ENCODE measurements at places on chromosomes 2 and 18.

DNA sequence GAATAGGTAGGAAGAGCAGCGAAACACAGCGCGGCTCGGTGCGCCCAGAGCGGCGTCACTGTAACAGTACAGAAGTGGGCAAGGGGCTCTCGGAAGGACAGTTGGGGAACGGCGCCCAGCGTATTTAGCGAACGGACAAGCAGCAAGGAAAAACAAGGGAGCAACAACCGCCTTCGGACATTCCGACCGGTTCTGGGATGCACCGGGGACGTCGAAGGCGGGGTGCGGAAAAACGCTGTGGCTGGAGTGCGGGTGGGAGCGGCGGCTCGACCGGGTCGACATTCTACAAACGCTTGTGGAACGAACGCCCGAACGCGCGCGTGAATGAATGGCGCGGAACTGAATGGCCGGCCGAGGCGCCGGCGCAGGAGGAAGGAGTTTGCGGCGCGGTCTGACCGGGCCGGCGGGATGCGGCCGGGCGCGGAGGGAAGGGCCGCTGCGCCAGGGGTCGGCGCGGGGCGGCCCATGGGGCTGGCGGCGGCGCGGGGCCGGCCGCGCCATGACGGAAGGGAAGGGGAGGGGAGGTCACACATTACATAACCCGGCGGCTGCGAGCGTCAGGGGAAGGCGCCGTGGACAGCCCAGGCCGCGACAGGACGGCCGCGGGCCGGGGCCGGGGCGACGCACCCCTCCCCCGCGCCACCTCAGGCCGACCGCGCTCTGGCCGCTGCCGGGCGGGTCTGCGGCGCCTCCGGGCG is 605 bp downstream of the REV1 start:
- peak; percentile 56 for DNase-seq

GRCh38 chr2:27007416-27008374 is 25.1 kb upstream of the TMEM214 start:
- no peak for DNase-seq

GRCh38 chr18:2905854-2906703 is 59.3 kb downstream of the EMILIN2 start:
- peak; percentile 53 for DNase-seq

DNA sequence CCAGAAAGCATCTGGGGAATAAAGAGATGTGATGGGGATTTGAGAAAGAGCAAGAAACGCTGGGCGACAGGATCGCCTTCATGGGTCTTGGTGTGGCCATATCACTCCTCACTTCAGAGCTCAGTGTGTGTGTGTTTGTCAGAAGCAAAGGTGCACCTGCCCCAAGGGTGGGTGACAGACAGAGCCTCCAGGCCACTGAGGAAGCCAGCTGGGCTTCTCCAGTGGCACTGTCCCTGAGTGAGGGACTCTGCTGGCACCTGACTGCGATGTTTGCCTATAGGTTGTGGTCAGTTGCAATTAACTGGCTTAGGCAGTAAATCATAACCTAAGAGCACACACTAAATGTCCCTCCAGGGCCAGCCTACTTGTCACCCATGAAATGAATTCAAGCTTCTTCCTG is 23.5 kb upstream of the GNAL start:
- no peak for DNase-seq

- DNase-seq: no peak
Observed at GRCh38 chr18:48172226-48173006, 236.8 kb downstream of the ZBTB7C start.

DNA sequence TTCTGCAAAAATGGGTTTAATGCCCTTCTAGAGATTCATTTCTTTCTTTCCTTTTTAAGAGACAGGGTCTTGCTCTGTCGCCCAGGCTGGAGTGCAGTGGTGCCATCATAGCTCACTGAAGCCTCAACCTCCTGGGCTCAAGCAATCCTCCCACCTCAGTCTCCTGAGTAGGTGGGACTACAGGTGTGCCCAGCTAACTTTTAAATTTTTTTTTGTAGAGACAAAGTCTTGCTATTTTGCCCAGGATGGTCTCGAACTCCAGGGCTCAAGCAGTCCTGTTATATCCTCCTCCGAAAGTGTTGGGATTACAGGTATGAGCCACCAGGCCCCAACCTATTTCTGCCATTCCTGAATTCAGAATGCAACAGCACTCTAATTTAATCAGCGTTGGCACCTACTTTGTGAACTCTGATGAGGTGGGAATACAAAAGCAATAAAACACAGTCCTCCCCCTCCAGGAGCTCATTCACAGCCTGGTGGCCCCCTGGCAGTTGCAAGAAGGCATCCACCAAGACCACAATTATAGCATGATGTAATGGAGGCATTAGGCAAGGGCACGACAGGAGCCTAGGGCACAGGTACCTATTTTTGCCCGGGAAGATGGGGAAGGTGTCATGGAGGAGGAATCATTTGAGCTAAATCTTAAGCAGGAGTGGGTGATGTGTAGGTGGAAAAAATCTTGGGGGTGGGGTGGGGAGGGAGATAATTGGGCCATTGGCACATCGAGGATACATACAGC is 5.1 kb downstream of the RHOB start:
- DNase-seq: no peak

DNA sequence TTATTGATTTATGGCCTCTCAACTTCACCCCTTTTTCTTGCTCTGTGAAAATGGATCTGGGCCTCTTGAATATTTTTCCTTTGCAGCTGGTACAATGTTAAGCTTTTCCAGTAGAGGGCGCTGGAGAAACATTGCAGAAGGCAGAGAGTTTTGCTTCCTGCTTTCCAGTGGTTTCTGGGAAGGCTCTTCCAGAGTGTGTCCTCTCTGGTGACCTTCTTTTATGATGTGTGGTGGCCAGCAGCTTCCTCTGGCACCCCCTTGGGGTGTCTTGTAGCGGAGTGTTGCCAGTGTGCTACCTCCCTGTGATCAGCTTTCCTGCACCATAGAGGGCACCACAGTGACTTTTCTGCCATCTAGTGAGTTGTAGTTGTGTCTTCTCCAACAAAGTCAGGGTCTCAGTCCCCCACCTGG is 25.4 kb upstream of the MGAT5 start:
- no peak for DNase-seq

DNA sequence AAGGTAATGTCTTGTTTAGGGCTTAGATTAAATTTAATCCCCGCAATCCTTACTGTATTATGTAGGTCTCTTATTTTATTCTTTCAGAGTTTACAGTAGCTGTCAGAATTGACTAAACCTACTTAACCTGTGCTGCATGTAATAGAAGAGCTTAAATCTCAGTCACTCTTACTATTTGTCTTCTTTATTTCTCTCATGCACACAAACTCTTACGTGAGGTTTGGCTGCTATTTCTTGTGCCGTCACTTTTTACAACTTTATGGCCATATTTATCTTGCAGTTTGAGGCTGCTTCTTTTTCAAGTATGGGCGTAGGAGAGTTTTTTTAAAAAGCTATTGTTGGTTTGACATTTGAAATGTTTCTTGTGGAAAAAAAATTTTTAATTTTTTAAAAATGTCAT is 12.0 kb downstream of the DNAJC10 start:
- DNase-seq: no peak

GRCh38 chr2:17093712-17094111 is 424.5 kb downstream of the RAD51AP2 start:
- no peak for DNase-seq

- peak; percentile 55 for DNase-seq
Observed at GRCh38 chr18:5058768-5059695, 138.0 kb downstream of the AKAIN1 start.

DNA sequence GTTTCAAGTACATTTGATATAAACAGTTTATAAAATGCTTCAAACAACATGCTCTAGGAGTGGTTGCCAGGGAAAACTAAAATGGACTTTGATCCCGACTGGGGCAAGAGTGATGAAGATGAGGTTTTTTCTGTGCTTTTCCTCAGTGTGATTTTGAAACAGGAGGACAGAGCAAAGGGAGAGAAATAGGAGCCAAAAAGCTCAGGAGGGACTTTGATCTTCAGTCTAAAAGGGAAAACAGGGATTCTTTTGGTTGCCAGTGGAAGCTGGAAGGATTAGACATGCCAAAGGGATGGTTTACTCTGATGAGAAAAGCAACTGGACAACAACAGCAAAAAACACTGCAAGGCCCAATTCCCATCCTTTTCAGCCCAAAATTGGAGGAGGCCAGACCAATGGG is 95.5 kb downstream of the LTBP1 start:
- DNase-seq: no peak

GRCh38 chr2:162574615-162575452 is 230.9 kb downstream of the GCA start:
- no peak for DNase-seq

- no peak for DNase-seq
Observed at GRCh38 chr2:10095175-10095574, 15.0 kb upstream of the CYS1 start.

GRCh38 chr2:78890935-78891334 is 134.6 kb upstream of the REG3G start:
- no peak for DNase-seq

DNA sequence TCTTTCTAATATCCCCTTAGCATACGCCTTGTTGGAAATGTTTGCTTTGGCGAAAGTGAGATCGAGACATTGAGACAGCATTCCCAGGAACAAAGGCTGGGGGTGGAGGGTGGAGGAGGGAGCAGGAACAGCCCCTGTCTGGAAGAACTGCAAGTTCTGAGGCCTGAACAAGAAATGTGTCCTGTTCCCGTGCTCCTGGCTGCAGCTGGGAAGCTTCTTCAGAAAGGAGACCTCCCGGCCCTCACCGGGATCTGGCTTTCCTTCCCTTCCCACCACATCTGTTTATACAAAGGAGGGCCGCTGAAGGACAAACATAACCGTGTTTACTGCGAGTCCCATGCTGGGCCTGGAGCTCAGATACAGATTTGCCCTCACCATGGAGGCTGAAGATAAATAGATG is 35.9 kb downstream of the AFF3 start:
- no peak for DNase-seq

- no peak for DNase-seq
Observed at GRCh38 chr18:55324166-55324565, 263.8 kb downstream of the TCF4 start.

- no peak for DNase-seq
Observed at GRCh38 chr2:219483451-219484342, 15.0 kb upstream of the GMPPA start.

Measured in CD4-positive, alpha-beta T cell treated with Interleukin-6 for 4 hours (primary cell).